ENCODE measurements at places on chromosomes 11 and 22.

GRCh38 chr11:65317025-65317786 is 2.5 kb downstream of the CDC42EP2 start:
- DNase-seq, result no peak

DNA sequence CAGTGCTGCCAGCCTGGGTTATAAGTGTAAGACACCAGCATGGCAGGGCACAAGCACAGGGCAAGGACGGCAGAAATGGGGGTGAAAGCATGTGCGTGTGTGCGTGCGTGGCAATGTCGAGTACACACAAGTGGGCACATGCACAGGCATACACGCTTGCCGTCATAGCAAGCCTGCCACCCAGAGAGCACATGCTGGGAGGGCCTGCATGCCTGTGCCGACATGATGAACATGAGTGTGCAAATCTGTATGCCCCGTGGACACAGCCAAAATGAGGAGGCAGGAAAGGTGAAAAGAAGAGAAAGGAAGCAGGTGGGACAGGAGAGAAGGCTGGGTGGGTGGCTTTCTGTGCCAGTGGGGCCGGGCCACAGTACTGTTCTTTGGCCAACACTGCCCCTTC is 62.9 kb downstream of the NECTIN1 start:
- no peak for DNase-seq

DNA sequence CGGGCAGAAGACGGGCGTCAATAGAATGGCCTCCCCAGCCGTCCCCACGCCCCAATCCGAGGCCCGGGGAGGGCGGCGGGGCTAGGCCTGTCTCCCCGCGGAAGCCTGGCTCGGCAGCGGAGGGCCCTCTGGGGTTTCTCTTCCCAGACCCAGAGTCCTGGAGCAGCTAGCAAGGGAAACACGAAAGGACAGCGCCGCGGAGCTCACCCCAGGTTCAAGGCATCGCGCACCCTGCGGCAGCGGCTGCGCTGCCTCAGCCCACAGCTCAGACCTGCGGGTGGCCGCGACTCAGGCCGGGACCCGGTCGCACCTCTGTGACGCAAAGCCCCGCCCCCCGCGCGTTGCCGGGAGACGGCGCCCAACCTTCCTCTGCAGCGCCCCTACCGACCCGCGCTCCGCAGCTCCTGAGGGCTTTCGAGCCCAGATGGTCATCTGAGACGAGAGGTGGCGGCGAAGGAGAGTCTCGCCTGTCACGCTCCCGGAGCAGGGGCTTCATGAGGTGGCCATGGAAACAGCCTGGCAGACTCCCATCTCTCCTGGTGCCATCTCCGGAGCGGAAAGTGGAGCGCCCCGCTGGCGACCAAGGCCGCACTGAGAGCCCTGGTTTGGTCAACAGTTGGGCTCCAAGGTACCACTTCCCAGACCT is at the start of gene RNF141:
Gene RNF141 (minus strand): TSS at position 273 of the 646 bp plus-strand sequence. CDS start 7,029 bp downstream, outside the sequence.
- DNase-seq, result peak; percentile 46

DNA sequence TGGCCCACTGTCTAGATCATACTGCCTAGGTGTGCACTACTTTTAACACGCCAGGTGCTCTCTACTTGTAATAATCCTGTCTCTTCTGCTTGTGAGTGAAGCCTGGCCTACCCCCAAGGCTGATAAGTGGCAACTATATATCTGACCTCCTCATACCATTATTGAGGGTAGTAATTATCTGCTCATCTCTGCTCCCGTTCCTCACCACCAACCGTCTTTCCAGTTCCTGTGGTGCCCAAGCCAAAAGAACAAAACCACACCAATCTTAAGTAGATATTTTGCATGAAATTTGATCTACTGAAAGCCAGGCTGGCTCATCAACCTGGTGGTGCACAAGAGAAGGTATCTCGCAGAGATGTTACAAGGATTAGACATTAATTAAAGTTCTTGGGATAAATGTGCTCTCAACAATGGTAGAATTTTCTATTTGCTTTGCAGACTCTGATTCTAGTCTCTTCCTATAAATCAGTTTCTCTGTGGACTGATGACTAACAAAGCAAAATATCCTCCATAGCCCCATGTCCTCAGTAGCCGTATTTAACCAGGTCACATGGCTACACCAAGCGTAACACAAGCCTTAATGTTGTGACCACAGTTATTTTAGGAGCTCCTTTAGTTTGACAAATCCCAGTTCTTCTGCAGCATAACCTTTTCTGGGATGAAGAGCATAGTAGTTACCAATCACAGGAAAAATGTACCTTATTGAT is 267.2 kb downstream of the NTM start:
- DNase-seq, result peak; percentile 29

DNA sequence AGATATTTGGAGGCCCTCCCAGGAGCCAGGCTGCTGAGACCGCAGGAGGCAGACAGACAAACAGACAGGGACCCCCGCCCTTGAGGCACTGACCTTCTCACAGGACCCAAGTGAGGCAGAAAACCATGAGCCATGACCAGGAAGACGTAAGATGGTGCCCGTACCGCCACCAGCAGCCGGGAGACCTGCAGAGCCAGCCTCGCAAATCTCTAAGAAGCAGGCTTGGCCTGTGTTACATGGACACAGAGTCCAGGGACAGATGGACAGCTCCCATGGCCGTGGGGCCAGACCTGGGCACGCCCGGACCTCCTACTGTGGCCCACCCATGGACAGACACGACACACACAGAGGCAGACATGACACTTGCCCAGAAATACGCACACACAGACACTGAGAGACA is 30.7 kb upstream of the TOLLIP start:
- DNase-seq, result no peak

DNA sequence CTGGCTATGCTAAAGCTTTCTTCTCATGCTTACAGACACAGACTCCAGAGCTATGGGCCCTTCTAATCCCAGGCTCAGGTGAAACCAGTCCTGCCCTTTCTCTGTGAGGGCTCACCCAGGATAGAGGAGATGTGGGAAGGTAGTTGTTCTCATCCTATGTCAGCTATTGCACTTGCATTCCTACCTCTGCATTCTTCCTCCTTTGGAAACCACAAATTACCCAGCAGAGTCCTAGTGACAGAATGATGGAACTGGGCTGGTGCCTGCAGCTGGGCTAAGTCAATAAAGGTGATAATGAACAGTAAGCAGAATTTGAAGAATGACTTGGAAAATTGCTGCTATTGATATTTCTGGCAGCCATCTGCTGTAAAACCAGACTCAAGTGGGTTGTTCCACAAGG is 560.0 kb downstream of the TMEM135 start:
- no peak for DNase-seq

DNA sequence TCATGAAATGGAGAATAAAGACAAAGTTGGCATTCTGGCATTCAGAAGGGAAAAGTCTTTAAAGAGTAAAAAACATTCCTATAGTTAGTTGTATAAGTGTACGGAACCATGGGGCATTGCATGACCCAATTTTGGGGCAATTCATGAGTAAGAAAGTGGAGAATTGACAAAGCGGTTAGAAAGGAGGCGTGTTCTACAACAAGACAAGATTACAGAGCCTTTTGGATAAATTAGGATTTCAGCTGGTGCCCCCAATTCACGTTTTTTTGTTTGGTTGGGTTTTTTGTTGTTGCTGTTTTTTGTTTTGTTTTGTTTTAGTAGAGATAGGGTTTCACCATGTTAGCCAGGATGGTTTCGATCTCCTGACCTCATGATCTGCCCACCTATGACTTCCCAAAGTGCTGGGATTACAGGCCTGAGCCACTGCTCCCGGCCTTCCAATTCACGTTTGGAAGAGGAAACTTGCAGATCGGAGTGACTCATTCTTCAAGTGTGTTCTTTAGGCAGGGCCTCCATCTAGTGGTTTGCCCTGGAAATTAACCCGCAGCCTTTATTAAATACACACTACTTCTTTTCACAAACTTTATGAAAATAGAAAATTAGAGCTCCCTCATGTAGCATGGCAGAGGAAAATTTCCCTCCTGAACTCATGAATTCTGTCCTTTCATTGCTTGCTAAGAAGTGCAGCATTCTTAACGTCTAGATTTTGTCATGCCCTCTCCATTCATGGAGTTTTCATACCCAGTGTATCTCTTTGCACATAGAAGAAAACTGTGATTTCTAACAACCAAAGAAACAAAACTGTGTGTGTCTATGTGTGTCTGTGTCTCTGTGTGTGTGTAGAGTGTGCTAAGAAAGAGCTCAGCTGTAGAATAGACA is 118.1 kb downstream of the BBOX1 start:
- peak; percentile 26 for DNase-seq

- DNase-seq, result no peak
Measured at GRCh38 chr22:50673231-50674129, 857 bp downstream of the SHANK3 start.

GRCh38 chr11:130103296-130103814 is 33.7 kb downstream of the APLP2 start:
- peak; percentile 97 for DNase-seq

DNA sequence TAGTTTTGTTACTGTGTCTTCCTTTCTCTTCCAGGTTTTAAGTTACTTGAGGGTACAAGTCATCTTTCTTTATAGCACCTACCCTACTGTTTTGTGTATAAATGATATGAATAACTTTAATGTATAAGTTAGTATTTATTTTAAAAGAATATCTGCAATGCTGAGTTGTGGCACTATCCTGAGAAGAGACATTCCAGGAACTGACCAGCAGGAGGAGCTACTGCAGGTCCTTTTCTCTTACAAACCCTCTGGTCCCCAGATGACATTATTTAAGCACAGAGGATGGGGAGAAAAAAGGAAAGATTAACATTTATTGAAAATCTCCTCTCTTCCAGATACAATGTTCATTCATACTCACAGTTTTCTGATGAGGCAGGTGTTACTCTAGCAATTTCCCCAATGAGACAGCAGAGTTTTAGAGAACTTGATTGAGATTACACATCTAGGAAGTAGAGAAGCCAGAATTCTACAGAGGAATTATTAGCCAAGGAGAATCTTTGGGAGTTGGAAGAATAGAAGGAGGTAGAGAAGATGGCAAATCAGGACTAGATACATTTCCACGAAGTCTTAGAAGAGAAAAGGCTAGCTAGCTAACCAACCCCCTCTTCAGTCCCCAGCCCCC is 541.2 kb upstream of the API5 start:
- DNase-seq, result no peak

- no peak for DNase-seq
Measured at GRCh38 chr11:17379383-17380180, 8.9 kb downstream of the KCNJ11 start.

GRCh38 chr11:100687630-100688395 is 725 bp downstream of the ARHGAP42 start:
- peak; percentile 42 for DNase-seq

DNA sequence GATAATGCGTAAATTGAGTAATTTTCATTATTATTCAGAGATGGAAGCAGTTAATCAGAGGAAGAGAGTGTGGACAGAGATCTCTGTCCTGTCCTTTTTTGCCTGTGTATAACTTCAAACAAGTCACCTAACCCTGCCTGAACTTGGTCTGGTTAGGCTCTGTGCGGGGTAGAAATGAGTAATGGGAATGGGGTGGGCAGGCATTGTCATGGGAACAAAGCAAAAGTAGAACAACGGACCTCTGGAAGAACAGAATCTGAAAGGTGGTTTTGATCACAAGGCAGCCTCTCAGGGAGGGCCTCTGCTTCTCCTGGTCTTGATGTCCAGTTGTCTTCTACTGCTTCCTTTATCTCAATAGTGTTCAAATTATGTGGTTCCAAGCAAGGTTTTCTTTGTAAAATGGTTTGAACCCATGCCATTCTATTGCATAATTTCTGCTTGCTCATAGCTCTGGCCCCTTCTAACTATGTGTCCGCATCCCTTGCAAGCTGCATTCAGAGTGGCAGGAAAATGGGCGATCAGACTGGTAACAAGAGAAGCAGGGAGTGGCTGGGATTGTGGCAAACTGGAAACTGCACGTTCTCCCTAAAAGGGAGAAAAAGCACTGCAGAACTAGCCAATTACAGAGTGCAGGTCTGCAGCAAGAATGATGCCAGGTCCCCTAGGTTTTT is 76.1 kb downstream of the PRR5L start:
- DNase-seq, result peak; percentile 66

DNA sequence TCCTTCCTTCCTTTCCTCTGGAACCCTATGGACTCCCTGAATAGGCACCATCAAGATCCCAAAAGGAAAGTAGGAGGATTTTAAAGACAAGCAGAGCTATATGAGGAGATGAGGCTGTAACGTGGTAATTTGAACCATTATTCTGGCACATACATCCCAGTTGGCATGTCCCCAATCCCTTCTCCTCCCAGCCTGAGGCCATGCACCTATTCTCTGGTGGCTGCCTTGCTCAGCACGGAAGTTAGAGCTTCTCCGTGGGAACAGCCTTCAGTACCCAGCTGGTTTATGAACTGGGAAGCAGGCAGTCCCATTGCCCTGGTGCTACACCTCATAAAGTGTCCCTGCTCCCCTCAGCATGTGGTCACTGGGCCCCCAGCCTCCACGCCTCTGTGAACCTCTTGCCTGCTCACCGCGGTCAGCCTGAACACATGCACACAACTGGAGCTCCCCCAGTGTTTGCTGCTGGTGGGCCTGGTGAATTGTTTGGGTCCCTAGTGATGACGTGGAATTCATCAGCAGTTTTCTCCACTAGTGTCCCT is 139.9 kb upstream of the PLET1 start:
- no peak for DNase-seq

GRCh38 chr11:65502555-65503367 is 3.9 kb downstream of the MALAT1 start:
- DNase-seq, result no peak

- no peak for DNase-seq
Measured at GRCh38 chr11:3176487-3176886, 11.4 kb upstream of the OSBPL5 start.

GRCh38 chr11:86069408-86070101 is 671 bp upstream of the PICALM start:
- DNase-seq, result peak; percentile 93

DNA sequence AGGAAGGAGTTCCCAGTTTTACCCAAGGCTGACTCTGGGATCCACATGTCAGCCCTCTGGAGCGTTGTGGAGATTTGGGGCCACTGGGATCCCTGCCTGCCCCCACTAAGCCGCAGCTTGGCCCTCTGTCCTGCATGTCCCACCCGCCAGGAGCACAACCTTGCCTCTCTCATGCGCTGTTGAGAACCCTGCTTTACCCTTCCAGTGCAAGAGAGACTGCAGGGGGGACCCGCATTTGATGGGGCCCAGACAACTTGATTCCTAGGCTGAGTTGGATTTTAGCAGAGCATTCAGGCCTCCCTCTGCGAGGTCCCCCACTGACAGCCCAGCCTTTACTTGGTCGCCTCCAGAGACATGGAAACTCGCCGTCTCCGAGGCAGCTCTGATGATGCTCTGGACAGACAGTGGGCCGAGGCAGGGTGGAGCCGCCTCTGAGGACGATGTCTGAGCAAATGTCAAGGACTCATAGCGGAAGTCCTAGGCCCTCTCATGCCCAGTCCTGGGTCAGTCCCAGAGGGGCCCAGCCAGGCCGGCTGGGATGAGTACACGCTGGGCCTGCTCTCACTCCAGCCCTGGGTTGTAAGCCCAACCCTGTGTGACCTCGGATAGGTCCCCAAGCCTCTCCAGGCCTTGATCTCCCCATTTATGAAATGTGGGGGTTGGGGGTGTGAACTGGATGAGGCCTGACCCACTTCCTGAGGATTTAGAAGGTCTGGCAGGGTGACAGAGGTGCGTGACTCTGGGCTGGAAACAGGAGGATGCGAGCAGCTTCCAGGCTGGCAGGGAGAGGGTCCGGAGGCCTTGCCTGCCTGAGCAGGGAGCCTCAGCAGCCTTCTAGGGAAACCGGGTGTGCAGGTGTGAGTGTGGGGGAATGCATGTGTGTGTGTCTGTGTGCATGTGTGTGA is 630 bp downstream of the CD5 start:
- no peak for DNase-seq

- no peak for DNase-seq
Measured at GRCh38 chr22:38657045-38657909, 839 bp downstream of the CBY1 start.

Data from GM04503 (cell line).